ENCODE measurements at places on chromosomes 1 and 21.

DNA sequence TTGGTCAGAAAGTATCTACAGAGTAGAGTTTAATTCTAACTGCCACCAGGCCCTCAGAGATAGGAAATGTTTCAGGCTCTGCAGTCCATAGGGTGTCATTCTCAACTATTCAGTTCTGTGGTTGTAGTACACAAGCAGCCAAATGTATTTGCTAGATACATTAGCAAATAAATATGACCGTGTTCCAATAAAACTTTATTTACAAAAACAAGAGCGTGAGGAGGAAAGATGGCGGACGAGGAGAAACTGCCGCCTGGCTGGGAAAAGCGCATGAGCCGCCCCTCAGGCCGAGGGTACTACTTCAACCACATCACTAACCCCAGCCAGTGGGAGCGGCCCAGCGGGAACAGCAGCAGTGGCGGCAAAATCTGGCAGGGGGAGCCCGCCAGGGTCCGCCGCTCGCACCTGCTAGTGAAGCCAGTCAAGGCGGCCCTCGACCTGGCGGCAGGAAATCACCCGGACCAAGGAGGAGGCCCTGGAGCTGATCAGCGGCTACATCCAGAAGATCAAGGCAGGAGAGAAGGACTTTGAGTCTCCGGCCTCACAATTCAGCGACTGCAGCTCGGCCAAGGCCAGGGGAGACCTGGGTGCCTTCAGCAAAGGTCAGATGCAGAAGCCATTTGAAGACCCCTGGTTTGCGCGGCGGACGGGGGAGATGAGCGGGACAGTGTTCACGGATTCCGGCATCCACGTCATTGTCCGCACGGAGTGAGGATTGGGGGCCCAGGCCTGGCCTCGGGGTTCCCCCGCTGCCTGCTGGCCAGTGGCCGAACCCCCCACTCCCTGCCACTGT is 286.1 kb downstream of the LRRC40 start:
- no peak for DNase-seq

DNA sequence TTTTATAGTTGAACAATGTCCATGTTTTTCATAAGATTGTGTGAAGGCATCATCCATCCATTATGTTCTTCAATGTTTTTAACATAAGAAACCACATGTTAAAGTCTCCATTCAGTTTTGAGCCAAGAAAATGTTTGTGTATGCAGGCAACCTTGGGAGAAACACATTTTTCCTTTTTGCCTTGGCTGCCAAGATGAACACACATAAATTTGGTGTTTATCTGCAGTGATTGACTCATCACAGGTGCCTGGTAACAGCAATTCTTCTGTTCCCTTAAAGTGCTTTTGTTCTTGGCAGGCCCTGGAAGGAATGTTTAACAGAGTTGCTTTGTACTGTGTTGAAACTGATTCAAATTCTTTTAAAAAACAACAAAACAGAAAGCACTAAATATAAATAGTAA is 709.9 kb upstream of the ADGRL4 start:
- DNase-seq: no peak

DNA sequence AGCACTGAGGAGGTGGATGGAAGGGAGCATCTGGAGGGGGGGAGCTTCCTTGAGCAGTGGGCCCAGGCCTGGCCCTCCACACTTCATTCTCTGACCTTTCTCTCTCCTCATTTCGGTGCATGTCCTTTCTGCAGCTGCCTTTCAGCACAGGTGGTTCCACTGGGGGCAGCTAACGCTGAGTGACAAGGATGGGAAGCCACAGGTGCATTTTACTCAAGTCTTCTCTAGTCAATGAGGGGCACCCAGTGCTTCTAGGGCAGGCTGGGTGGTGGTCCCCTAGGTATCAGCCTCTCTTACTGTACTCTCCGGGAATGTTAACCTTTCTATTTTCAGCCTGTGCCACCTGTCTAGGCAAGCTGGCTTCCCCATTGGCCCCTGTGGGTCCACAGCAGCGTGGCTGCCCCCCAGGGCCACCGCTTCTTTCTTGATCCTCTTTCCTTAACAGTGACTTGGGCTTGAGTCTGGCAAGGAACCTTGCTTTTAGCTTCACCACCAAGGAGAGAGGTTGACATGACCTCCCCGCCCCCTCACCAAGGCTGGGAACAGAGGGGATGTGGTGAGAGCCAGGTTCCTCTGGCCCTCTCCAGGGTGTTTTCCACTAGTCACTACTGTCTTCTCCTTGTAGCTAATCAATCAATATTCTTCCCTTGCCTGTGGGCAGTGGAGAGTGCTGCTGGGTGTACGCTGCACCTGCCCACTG is 43.2 kb downstream of the YARS1 start:
- DNase-seq: no peak

- DNase-seq: no peak
These were observed 47.6 kb downstream of the LHX4 start for GRCh38 chr1:180277476-180278193.

- no peak for DNase-seq
These were observed 11.4 kb upstream of the MNDA start for GRCh38 chr1:158819461-158820443.

- no peak for DNase-seq
These were observed 34.4 kb downstream of the HHAT start for GRCh38 chr1:210363119-210363518.
